Naive thymus-derived CD4-positive, alpha-beta T cell (primary cell): ENCODE measurements at places on chromosomes 2 and 18.

DNA sequence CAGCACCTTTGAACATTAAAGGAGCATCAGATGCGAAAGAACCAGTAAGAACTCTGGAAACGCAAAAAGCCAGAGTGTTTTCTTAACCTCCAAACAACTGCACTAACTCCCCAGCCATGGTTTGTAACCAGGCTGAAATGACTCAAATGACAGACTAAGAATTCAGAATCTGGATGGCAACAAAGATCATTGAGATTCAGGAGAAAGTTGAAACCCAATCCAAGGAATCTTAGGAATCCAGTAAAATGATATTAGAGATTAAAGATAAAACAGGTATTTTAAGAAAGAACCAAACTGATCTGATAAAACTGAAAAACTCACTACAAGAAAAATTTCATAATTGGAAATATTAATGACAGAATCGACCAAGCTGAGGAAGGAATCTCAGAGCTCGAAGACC is 116.7 kb downstream of the PTRHD1 start:
- no peak for DNase-seq

GRCh38 chr18:76633588-76634269 is 138.7 kb upstream of the ZNF516 start:
- no peak for DNase-seq

- no peak for DNase-seq
These were observed 909.9 kb upstream of the CHAC2 start for GRCh38 chr2:52857722-52858121.

GRCh38 chr18:73670524-73670923 is 477.1 kb downstream of the FBXO15 start:
- no peak for DNase-seq

DNA sequence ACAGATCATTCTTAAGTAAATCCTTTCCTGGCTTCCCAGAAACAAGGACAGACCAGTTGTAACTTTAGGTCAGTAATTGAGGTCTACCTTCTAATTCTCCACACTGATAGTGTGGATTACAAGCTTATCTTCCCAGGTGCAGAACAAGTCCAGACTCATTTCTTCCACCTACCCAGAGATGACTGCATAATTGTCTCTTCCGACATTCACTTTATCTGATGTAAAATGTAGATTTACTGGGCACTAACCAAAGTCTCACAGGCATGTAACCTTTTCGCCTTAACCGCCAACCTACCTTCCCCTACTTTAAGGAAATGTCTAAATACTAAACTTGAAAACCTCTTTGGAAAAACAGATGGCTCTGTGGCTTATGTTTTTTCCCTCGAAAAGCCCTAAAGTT is 96.2 kb downstream of the NCK2 start:
- DNase-seq, result no peak

GRCh38 chr18:37328946-37329719 is 236.5 kb downstream of the CELF4 start:
- DNase-seq, result no peak

GRCh38 chr2:47568164-47568850 is 165.4 kb downstream of the MSH2 start:
- DNase-seq, result no peak

DNA sequence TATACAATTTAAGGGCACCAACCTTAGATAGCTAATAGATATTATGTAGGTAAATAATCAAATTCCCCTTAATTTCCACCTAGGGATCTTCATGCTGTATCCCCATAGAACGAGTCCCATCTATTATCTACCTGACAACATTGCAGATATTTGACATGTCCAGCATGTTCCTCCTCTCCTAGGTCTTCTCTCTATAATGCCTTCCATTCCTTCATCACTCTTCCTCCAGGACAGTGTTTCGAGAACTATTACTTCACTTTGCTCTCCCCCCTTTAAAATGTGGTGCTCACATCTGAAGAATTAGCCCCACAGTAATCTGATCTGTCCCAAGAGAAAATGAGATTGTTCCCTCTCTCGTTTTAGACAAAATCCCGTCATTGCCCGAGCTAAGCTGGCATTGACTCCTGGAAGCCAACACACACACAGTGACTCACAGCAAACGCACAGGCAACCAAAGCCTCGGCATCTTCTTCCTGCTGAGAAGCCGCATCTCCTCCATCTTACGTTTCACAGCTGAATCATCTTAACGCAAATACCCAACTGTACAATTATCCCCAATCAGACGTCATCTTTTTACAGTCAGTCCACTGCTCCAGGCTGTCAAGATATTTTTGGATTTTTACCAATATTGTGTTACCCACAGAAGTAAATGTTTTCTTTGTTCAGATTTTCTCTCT is 162.9 kb upstream of the AGAP1 start:
- no peak for DNase-seq

DNA sequence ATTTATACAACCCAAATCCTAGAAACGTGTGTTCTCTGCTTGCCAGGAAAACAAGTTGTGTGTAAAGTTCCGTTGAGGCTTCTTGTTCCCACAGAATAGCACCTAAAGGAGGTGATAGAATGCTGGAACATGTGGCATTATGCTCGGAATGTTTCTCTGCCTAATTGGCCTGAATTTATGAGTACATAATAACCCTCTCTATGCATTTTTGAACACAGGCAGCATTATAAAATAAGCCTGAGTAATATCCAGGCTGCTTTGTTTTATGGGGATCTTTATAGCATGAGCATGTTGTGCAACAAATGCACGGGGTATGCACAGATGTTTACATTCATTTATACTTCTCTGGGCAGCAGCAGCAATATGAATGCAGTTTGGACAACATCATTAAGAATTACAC is 385.7 kb downstream of the MBD2 start:
- DNase-seq, result no peak

GRCh38 chr18:77884454-77884853 is 634.8 kb downstream of the GALR1 start:
- DNase-seq, result no peak

GRCh38 chr2:240501531-240501991 is 56.2 kb downstream of the ANKMY1 start:
- DNase-seq, result no peak

GRCh38 chr2:101558740-101559525 is 84.0 kb upstream of the RFX8 start:
- no peak for DNase-seq

DNA sequence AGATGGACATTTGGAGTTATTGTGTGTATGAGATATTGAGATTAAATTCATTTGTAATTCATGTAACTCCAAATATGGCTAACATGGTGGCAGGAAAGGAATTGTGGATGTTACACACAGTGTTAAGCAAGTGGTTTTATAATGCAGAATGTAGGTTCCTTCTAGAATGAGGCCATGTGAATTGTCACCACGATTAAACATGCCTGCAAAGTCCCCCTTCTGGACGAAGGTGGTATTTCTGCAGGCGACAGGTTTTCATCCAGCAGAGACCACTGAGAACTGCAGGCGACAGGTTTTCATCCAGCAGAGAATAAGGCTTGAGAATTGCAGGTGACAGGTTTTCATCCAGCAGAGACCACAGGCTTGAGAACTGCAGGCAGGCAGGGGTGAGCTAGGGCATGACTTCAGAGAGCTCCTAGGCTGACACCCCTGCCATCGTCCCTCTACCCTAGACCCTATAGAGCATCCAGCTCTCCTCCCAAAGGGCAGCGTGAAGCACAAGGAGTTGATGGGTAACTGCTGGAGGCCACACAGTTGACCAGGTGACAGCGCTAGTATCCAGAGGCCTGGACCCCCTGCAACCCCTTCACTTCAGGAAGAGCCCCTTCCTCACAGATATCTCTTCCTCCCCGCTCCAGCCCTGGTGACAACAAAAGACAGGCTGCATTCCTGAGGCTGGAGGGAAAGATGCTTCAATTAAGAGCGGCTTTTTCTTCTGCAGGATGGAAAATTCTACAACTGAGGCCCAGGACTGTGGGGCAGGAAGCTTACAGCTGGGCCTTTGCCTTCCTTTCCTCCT is 175.8 kb downstream of the LOXHD1 start:
- DNase-seq, result no peak

GRCh38 chr18:44835703-44836102 is 155.0 kb downstream of the SETBP1 start:
- DNase-seq, result no peak

- no peak for DNase-seq
These were observed 205.1 kb upstream of the SIX3 start for GRCh38 chr2:44736270-44736942.

DNA sequence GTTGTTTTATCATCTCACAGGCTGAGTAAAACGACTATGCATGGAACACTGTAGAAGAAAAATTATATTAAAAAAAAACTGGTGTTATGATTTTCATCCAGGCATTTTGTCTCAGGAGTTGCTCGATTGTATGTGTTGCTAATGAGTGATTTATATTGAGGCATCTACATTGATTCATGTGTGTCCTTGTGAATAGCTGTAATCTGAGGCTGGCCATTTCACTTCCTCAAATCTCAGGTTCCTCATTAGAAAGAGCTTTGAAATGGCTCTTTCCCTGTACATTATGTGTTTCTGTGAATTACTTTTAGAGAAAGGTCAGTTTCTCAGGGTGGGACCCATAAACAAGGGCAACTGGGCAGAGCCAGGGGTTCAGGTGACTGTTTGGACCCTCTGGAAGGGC is 2.3 kb downstream of the IL18R1 start:
- DNase-seq, result no peak

DNA sequence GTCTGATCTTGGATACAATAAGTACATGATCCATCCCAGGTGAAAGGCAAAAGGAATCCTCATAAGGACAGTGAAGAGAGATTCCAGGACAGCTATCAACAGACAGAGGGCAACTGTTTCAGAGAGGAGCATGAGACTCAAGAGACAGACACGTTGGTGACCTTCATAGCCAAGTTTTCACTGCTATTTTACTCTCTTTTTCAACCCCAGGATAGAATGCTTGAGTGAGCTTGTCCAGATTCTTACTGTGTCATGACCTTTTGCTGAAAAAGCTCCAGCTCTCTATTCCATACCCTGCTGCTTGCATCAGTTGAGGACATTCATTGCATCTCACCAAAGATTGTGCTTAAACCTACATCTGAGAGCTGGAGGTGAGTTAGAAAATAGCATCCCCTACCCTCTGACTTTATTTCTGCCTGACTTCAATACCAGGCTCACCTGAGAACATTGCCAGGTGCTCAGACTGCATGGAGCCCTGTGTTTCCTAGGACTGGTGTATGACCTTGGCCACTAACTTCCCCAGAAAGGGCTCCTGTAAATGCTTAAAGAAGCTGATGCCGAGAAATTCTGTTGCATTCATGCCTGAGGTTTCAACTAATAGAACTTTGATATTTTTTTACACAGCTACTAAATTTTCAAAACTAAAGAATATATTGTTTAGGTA is 70.4 kb upstream of the TMEM17 start:
- DNase-seq, result no peak

- DNase-seq, result no peak
These were observed 20.2 kb upstream of the C1QL2 start for GRCh38 chr2:119178776-119179175.

DNA sequence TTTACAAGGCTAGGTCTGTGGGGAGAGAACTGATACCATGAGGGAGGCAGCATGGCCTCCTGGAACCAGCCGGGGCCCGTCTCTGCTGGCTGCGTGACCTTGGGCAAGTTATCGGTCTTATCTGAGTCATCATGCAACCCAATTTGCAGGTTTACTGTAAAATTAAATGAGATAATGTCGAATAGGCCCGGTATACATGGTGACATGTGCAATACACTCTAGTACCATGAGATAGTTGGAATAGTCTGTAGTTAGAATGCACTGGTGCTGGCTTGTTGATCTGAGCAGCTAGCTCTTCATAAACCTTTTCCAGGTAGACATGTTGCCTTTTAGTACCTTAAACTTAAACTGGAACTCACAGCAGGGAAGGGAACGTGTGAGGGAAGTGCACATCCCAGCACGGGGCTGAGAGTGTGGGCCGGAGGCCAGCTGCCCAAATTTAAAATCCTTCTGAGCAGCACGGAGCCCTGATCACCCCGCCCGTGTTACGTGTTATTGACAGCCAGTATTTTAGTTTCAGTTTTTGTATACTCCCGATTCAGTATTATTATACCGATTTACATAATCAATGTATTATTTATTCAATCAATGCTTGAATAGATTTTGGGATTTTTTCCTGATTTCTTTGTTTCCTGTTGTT is 72.4 kb upstream of the HS6ST1 start:
- no peak for DNase-seq

GRCh38 chr18:47838396-47838795 is 92.1 kb downstream of the SMAD2 start:
- DNase-seq, result no peak

DNA sequence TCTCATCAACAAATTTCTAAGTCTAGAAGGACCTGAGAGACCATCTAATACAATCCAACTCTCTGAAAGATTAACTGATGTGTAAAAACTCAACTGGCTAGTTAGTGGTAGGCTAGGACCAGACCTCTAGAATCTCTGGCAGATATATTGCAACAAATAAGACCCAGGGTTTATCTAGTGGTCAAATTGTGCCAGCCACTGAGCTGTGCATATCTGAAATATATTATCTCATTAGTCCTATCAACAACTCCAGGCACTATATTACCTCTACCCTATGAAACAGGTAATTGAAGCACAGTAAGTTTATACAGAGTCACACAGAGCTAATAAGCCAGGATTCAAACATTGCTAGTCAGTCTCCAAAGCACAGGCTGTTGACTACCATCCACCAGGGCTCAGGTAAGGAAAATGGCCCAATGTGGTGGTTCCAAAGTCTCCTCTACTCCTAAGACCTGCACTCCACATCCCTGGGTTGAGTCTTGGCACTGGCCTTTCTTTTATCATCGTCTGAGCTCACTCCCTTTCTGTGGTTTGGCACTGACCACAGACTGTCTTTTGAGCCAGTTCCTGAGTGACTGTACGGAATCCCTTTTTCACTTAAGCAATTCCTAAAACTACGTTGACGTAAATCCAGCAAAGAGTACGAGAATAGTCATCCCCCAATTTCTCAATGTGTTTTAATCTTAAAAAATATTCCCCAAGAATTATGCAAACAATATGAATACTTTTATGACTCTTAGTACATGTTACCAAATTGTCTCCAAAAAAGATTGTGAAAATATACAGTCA is 11.9 kb upstream of the PID1 start:
- no peak for DNase-seq

GRCh38 chr2:165897726-165898125 is 55.9 kb downstream of the TTC21B start:
- no peak for DNase-seq

GRCh38 chr2:117917223-117917917 is 96.5 kb downstream of the CCDC93 start:
- DNase-seq, result no peak
